ENCODE measurements at places on chromosomes 1 and 21. TPM values are rescaled to one million over a fixed set of nuclear protein-coding genes. Genes with fewer than 3 reads are reported as not detected.

PLA2G2A gene
- total RNA-seq = not detected

OR2G6 gene
- total RNA-seq = not detected

DNA sequence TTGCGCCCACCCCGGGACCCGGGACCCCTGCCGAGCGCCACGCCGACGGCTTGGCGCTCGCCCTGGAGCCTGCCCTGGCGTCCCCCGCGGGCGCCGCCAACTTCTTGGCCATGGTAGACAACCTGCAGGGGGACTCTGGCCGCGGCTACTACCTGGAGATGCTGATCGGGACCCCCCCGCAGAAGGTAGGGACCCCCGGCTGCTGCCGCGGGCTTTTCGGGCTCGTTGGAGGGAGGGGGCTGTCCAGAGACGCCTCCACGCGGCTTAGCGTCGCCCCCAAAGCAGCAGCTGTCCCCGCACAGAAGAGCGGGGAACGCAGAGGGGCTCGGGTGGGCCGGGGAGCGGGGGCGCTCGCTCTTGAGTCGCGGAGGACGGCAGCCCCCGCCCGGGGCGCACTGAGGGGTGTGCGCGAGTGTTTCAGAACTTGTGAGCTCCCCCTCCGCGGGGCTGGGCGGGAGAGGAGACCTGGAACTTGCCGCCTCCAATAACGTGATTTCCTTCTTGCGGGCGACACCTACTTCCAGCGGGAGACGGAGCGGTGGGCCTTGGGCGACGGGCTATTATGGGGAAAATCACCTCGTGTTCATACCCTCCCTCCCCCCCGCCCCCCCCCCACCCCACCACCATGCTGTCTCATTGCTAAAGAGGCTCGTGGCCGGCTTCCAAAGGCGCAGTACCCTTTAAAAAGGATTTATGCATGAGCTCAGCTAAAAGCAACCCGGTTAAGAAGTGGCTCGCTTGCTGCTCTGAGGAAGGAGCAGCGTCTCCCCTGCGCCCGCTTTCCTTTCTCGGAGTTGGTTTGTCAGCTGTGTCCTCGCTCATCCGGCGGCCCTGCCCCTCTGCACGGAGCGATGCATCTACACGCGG is 664 bp downstream of the BACE2 start:
- DNase-seq = peak; percentile 61

DNA sequence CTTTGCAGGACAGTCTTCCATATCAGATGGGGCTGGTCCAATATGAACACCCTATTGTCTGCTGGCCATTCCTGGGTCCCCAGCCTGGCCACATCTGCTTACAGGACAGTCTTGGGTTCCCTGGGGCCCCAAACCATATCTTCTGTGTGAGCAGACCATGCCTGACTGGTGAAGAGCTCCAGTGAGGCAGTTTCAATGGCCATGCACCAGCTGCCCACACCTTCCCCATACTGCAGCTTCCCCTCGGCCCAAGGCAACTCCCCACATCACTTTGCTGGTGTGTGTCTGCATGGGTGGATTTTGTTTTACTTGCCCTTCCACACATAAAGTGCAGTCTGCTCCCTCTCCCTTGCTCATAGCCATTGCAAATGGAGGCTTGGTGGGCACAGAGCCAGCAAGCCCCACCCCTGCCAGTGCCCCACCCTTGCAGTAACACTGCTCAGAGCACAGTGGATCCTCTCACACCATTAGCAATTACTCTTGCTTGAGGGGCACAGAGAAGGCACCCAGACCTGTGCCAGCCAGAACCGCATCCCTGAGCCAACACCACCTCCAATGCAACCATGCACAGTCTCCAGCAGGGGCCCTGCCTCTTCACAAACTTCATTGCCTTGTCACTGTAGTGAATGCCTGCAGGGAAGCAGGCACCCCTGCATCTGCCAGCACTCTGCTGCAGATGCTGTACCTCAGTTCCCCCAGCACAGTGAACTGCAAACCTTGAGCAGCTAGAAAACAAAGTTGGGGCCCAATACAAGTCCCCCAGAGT is 474.5 kb upstream of the BEND5 start:
- DNase-seq = no peak

CITED4 gene
- total RNA-seq = 10.6 TPM

DNA sequence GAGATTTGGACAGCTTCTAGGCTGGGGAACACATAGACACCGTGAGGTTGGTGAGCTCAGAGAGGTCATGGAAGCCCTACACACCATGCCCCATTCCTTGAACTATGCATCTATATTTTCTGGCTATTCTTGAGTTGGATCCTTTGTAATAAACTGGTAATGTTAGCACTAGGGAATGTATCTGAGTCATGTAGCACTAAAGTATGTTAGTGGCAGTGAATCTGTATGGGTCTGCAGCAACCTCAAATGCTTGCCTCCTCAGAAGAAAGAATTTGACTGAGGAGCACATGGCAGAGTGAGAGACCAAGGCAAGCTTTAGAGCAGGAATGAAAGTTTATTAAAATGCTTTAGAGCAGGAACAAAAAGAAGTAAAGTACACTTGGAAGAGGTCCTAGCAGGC is 43.7 kb upstream of the LRRC7 start:
- DNase-seq = no peak

DNA sequence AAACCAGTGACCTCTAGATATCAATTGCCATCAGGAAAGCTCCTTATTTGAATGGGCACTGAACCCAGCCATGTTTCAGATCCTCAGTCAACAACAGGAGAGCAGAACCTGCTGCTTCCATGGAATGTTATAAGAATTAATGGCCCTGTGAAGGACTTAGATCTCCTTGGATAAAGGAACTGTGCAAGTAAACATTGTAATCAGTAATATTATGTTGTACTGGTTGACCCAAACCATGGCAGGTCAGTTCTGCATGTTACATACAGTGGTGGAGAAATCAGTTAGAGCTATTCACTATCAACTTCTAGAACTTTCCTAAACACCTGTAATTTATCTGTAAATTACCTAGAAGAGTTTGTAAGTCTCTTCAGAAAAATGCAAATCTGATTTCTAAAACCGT is 11.2 kb upstream of the CLDN8 start:
- DNase-seq = no peak

HFM1 gene
- not detected for total RNA-seq

LDLRAD1 gene
- not detected for total RNA-seq

DNA sequence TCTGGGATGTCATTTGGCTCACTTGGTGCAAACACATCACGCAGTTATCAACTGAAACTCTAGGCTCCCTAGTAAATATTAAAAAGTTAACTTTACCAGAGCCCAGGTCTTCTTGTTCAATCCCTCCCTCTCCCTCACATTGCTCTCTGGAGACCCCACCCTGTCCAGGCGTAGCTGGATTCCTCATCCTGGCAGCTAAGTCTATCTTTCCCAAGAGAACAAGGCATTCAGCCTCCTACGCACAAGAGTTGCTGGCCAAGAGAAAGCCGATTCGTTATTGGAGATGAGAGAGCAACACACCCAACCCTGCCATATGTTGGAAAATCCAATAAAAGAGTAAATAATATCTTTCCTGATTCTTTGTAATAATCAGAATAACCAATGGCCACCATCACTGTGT is 117.9 kb downstream of the SLC30A10 start:
- DNase-seq = no peak

- peak; percentile 24 for DNase-seq
Observed at GRCh38 chr1:39729030-39729429, 9.7 kb upstream of the PPIE start.

DNA sequence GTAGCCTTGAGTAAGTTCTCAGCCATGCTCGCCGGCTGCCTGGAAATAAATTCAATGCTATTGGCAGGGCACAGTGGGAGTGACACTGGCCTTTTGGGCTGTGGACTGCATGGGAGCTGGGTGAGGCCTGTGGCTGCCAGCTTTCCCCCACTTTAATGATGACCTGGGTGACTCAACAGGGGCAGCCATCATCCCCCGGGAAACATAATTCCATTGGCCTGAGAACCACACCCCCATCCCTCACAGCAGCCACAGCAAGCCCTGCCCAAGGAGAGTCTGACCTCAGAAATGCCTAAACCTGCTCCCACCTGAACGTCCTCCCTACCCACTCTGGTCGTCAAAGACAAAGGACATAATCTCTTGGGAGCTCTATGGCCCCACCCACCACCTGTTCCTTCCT is 384.0 kb downstream of the LTN1 start:
- no peak for DNase-seq

DNA sequence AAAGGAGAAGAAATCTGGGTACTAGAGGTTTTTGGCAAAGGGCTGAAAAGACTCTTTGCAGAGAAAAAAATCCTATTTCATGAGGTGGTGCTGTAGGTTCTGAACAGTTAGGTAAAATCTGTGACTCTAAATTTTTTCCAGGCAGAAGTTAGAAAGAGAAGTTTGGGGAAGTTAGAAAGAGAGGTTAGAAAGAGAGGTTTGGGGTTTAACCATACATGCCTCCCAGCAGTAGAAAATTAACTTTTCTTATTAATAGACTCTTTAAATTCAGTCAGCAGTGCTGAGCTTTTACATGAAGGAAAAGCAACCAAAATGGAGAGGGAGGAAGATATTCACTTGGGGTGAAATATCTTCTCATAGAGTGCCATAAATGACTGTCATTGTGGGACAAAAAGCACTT is 12.2 kb downstream of the AMY1C start:
- no peak for DNase-seq

DNA sequence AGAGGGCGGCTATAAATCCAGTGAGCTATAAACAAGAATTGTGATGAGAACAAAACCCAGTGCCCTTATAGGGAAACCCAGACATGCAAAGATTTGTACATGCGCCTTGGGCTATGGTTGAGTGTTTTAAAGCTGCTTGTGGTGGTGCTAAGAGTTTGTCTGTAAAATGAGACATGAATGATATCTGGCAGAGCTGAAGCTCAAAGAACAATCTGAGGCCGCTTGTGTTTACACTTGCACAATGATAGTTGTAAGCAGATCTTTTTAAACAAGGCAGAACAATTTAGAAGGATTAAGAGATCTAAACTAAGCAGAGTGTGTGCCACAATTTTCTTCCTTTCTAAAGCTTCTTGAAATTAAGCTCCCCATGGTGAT is 80.4 kb upstream of the ADAMTS5 start:
- DNase-seq = peak; percentile 19

DNA sequence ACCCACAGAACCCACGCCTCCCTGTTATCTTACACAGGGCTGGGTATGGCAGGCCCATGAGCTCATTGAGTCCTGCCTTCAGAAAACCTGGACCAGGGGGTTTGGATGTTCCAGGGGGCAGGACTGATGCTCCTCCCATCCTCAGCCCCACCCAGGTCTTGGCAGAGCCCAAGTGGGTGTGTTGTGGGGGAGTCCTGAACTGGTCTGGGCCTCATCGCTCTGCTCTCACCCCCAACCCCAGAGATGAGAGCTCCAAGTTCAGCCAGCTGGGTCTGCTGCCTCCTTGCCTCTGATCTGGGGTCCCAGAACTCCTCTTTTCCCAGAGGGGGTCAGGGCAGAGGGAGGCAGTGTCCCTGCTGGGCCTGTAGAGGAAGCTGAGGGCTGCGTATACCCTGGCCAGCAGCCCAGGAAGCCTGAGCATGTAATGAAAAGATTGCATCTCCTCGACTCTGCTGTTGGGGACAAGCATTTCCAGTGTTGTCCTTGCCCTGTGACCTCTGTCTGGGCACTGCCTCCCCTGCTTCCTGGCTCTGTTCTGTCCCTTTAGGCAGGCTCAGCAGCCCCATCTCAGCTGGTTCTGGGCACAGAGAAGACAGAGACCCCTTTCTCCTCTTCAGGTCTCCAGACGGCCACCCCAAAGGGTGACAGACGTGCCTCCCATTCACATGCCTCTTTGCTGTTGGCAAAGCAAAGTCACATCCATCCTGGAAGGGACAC is 54.7 kb upstream of the EPS8L3 start:
- DNase-seq = no peak
